Activated naive CD8-positive, alpha-beta T cell treated with anti-CD3 and anti-CD28 coated beads for 36 hours (primary cell): ENCODE measurements at places on chromosomes 1 and 21.
A peak's percentile ranks its signal among the peaks of the same experiment; 100 is the strongest.

GRCh38 chr1:219128957-219129356 lies 44.7 kb upstream of the LYPLAL1 start:
- DNase-seq = no peak

GRCh38 chr21:39003982-39004633 lies 179.1 kb downstream of the PSMG1 start:
- DNase-seq = peak; percentile 13

- no peak for DNase-seq
Observed at GRCh38 chr1:82377201-82377884, 576.6 kb downstream of the ADGRL2 start.

DNA sequence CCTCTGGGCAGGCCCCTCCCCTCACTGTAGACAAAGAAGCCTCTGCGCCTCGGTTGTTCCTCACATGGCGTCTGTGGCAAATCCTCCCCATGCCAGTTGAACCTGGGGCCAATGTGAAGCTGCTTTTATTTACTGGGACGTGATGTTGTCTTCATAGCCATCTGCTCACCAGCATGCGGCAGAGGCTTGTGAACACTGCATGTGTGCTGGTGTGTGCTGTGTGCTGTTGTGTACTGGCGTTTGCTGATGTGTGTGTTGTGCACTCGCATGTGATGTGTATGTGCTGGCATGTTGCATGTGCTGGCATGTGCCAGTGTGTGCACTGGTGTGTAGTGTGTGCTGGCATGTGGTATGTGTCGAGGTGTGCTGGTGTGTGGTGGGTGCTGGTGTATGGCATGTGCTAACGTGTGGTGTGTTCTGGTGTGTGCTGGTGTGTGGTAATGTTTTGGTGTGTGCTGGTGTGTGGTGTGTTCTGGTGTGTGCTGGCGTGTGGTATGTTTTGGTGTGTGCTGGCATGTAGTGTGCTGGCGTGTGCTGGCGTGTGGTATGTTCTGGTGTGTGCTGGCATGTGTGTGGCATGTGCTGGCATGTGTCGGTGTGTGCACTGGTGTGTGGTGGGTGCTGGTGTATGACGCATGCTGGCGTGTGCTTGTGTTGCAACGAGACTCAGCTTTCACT lies 37.2 kb upstream of the TRAPPC10 start:
- no peak for DNase-seq

GRCh38 chr1:170624146-170624545 lies 39.8 kb upstream of the PRRX1 start:
- no peak for DNase-seq
